ENCODE measurements at places on chromosomes 3 and 15. TPM values are rescaled to one million over a fixed set of nuclear protein-coding genes. Genes with fewer than 3 reads are reported as not detected.

DNA sequence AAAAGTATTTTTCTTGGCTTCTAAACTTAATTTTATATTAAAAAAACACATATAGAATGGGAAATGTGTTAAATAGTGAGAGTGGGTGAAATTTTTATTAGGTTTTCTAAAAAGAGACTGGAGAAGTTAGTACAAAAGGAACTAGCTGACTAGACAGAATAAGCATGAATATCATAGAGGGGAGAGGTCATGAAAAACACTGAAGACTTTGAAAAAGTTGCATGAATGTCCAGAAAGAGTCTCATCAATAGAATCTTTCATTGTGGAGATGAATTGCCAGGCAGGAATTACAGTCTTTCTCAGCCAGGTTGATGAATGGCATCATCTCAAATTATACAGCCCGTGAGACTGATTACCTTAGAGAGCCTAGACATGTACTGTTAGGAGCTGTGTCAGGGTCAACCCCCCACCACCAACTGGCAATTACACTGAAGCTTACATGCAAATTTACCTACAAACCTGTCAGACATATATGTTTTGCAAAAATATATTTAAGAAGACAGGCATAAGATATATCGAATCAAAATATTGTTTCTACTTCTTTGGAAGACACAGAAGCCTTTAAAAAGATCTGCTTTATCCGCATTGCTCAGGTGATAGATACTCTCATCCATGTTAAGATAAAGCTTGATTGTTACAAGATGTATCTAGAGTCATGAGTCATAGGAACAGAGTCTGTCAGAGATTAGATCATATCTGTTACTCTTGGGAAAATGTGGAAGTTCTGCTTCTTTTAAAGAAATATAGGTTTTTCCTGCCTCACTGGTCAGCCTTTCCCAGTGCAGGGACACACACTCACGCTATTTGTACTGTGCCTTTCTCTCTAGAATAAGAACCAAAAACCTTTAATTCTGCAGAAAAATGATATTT lies 34.8 kb upstream of the PFN2 start:
- DNase-seq = no peak
- H3K27me3 ChIP-seq = peaks cover 3% of the 10 kb centered on the region
- H3K4me3 ChIP-seq = no peak overlapping the region
- no peaks in the 10 kb centered on the region for H3K36me3 ChIP-seq
- H3K27ac ChIP-seq = no peak overlapping the region

GRCh38 chr3:37444696-37445095 lies 270.3 kb upstream of the LRRFIP2 start:
- H3K4me3 ChIP-seq = no peak overlapping the region
- no peaks in the 10 kb centered on the region for H3K4me1 ChIP-seq
- no peak overlapping the region for H3K27ac ChIP-seq
- DNase-seq = no peak

GRCh38 chr3:101758224-101758623 lies 20.8 kb upstream of the NXPE3 start:
- H3K27ac ChIP-seq = no peak overlapping the region
- H3K4me3 ChIP-seq = no peak overlapping the region
- no peaks in the 10 kb centered on the region for H3K27me3 ChIP-seq
- no peaks in the 10 kb centered on the region for H3K4me1 ChIP-seq
- DNase-seq = no peak
- peaks cover 52% of the 10 kb centered on the region for H3K36me3 ChIP-seq

GRCh38 chr3:133991637-133992036 lies 38.1 kb downstream of the SLCO2A1 start:
- H3K27ac ChIP-seq = no peak overlapping the region
- DNase-seq = no peak
- no peaks in the 10 kb centered on the region for H3K27me3 ChIP-seq
- H3K4me1 ChIP-seq = no peaks in the 10 kb centered on the region
- no peak overlapping the region for H3K4me3 ChIP-seq

DNA sequence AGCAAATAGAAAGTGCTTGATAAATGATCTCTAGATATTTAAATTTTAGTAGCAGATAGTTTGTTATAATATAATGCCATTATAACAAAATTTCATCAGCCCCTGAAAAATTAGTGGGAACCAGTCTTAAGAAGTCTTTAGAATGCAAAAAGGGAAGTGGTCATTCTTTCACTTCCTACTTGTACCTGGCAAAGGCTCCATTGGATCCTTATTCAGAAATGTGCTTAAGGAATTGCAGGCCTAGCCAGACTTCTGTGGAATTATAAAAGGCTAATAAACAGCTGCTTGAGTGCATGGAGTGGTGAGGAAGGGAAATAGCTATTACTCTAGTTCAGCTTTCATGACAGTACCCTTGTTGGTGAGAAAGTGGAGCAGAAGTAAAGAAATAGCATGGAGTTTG lies 24.2 kb downstream of the PPM1L start:
- H3K27ac ChIP-seq = no peak overlapping the region
- H3K4me3 ChIP-seq = no peak overlapping the region
- peaks cover 2% of the 10 kb centered on the region for H3K4me1 ChIP-seq
- H3K36me3 ChIP-seq = no peaks in the 10 kb centered on the region

DNA sequence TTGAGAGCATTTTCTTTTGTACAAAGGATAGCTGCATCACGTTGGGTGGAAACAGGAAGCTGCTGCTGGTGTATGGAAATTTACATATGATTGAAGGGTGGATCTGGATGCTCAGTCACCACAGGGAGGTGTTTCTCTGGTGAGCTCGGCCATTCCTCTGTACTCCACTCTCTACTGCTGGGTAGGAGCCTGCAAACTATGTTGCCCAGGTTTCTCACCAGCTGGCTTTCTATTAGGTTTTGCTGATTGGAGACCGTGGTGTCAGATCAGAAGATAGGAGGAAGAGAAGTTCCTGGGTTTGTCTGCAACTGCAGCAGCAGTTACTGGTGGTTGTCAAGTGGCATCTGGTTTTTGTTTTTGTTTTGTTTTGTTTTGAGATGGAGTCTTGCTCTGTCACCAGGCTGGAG lies 61.7 kb downstream of the TAMM41 start:
- peak overlapping the region; percentile 34 for H3K27ac ChIP-seq
- DNase-seq = no peak
- no peaks in the 10 kb centered on the region for H3K27me3 ChIP-seq
- H3K4me3 ChIP-seq = no peak overlapping the region

DNA sequence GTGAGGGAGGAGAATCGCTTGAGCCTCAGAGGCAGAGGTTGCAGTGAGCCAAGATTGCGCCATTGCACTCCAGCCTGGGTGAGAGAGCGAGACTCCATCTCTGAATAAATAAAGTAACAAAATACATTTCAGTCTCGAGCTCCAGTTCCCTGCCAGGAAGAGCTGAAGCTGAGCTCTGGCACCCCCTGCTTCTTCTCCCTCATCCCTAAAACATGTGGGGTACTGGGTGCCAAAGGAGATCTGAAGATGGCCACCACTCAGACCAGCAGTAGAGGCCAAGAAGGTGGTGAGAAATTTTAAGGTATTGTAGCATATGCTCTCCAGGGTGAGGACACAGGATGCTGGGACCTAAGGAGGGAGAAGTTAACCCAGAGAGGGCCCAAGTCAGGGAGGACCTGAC lies 75.0 kb upstream of the CGNL1 start:
- no peak for DNase-seq
- no peaks in the 10 kb centered on the region for H3K36me3 ChIP-seq
- peaks cover 5% of the 10 kb centered on the region for H3K4me1 ChIP-seq
- H3K27me3 ChIP-seq = peaks cover 6% of the 10 kb centered on the region
- H3K4me3 ChIP-seq = peak overlapping the region; percentile 41

DNA sequence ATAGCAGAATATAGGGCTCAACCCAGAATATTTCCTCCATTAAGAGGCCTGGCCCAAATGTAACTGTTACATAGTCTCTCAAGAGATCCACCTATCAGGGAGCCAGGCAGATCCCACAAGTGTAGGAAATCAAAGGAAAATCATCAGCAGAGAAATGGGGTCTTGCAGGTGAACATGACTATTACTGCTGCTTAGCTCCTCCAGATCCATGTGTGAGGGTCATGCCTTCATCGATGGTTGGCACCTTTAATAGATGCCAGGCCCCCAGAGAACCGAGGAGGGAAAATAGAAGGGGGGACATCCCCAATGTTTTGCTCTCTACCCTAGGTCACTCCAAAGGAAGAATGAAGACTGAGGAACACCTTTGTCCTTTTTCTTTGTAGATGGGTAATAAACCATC lies 1029.9 kb upstream of the CADM2 start:
- H3K36me3 ChIP-seq = no peaks in the 10 kb centered on the region
- no peaks in the 10 kb centered on the region for H3K27me3 ChIP-seq
- H3K4me1 ChIP-seq = no peaks in the 10 kb centered on the region
- DNase-seq = no peak

DNA sequence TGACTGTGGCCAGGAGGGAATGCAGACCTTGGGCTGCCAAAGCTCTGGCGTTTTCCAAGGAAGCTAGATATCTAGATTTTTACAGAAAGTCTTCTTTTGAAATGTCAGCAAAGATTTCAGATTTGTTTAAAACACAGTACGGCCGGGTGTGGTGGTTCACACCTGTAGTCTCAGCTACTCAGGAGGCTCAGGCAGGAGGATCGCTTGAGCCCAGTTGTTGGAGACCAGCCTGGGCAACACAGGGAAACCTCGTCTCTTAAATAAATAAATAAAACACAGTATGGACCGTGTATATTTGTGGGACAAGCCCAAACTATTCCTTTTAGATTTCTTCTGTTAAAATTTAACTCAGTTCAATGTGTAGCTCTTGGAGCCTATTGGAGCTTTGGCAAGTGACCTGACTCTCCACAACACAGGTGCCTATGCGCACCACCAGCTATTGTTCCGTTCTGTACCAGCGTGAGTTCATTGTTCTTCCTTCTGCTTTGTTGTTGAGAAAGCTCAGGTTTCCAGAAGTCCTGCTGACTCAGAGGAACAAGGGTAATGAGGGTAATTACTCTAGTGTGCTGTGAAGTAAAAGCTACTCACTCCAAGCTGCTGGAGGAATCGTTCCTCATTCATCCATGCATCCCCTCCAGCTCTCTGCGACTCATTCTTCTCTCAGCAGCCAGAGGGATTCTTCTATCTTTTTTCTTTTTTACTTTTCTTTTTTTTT lies 73.1 kb upstream of the SLC6A6 start:
- no peak for DNase-seq
- no peak overlapping the region for H3K27ac ChIP-seq

DNA sequence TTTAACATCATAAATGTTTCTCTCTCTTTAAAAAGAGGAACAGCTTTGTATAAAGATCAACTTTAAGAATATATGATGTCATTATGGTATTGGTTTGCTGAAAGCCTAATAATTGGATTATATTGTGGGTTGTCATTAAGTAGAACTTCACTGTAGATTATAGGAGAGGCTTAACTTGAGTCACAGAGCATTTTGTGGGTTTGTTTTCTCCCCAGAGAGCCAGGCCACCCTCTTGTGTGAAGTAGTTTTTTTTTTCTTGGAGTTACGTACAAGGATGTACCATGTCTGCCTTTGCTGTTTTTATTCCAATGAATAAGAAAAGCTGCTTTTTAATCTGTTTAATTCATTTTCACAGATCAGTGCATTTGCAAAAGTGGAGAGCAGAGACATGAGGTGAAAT lies 354.8 kb upstream of the TBL1XR1 start:
- no peaks in the 10 kb centered on the region for H3K27me3 ChIP-seq
- peaks cover 4% of the 10 kb centered on the region for H3K36me3 ChIP-seq
- H3K4me3 ChIP-seq = no peak overlapping the region
- no peak for DNase-seq
- H3K27ac ChIP-seq = no peak overlapping the region
- peaks cover 45% of the 10 kb centered on the region for H3K4me1 ChIP-seq

- peaks cover 11% of the 10 kb centered on the region for H3K27me3 ChIP-seq
- no peak for DNase-seq
- H3K27ac ChIP-seq = no peak overlapping the region
- no peaks in the 10 kb centered on the region for H3K4me1 ChIP-seq
- no peak overlapping the region for H3K4me3 ChIP-seq
- no peaks in the 10 kb centered on the region for H3K36me3 ChIP-seq
Measured at GRCh38 chr15:83595191-83595590, 58.7 kb upstream of the ADAMTSL3 start.

DNA sequence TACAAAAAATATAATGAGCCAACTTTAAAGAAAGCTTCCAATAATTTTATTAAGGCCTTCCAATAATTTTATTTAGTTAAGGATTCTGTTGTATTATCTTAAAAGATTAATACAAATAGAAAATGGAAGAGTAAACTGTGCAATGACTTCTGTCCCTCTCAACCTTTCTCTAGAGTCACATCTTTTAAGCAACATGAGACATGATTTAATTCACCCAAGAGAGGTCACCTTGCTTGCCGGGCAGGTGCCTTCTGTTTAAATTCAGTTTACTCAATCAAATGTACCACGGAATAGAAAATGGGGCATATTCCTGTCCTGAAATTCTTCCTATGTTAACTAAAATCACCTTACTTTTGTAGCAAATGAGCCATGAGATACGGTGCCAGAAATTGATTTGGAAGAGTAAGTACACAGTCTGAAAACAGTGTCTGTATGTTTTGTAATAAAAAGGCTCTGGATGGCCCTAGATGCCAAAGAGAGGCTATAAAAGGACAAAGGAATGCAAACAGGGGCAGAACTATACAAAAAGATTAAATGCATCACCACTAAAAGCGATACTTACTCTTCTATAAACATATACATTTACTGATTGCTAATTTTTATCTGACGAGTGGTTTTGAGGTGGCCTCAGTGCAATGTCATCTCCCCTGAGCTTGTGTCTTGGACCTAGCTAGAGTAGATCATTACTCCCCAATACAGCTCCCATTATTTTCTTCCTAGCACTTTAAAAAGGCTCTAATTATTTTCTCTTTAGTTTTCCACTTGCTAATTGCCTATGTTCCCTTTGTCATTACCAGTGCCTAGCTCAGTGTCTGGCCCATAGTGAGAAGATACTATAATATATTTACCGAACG lies 134.0 kb downstream of the FHIT start:
- peaks cover 12% of the 10 kb centered on the region for H3K36me3 ChIP-seq
- no peaks in the 10 kb centered on the region for H3K4me1 ChIP-seq
- no peak overlapping the region for H3K27ac ChIP-seq
- H3K27me3 ChIP-seq = no peaks in the 10 kb centered on the region
- no peak for DNase-seq

GRCh38 chr3:185215873-185216606 lies 37.8 kb downstream of the EHHADH start:
- H3K27ac ChIP-seq = no peak overlapping the region
- no peak for DNase-seq
- no peaks in the 10 kb centered on the region for H3K4me1 ChIP-seq
- no peak overlapping the region for H3K4me3 ChIP-seq

The XCR1 gene
- not detected for total RNA-seq

The EIF2B5 gene
- total RNA-seq = 74.4 TPM

The CXCR6 gene
- total RNA-seq = 0.58 TPM

The HCN4 gene
- total RNA-seq = not detected

The RTP1 gene
- total RNA-seq = not detected

The EPHA6 gene
- total RNA-seq = not detected

The AADAC gene
- total RNA-seq = not detected

The FBXW12 gene
- not detected for total RNA-seq

The ELL3 gene
- 2.4 TPM for total RNA-seq

Measured in activated naive CD8-positive, alpha-beta T cell treated with anti-CD3 and anti-CD28 coated beads for 36 hours (primary cell).